ENCODE measurements at places on chromosomes 1 and 21.

DNA sequence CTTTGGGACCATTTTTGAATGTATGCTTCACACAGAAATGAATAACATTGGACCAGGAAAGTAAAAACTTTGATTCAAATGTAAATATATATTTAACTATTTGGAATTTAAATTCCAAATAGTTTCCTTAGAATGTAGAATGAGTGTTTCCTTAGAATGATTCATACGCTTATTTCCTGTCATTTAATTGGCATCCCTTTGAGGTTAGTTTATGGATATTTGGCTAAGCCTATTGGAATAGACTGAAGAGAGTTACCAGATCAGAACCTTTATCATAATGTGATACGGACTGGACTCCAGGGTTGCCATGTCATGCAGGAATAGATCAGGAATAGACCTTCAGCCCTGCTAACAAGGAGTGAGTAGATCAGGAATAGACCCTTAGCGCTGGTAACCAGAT is 133.1 kb downstream of the TNNI3K start:
- no peak for ATAC-seq

- ATAC-seq = no peak
Measured at GRCh38 chr1:116762781-116763115, 8.5 kb downstream of the CD2 start.

DNA sequence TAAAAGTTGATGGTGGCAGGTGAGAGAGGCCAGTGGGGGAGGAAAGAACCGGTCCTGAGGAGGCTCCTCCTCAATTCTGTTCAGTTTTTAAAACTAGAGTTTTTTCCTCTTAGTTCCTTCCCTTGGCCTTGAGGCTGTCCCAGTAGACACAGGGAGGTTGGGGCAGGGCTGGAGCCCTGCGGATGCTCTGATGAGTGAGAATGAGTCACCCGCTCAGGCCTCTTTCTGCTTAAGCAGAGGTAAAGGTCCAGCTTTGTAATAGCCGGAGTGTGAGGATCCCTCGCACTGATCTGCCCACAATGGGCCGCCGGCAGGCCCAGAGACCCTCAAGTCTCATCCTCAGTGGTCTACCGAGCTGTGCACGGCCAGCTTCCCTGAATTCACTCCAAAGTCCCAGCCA is 49.6 kb upstream of the IRF2BP2 start:
- peak; percentile 43 for ATAC-seq

DNA sequence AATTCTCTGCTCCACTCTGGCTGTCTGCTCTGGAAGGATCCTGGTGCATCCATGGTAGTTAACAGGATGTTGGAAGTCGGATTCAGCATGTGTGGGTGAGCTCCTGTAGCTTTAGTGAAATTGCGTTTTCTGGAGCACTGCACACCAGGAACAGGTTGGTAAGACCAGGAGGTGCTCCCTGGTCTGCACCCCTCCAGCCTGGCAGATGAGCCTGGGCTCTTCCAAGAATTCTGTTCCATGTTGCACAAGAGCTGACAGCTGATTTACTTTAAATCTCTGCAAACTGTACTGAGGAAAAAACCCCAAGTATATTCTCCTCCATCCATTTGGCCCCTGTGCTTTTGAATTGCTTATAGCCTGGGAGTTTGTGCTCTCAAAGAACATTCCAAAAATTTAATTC is 33.7 kb downstream of the KCNK1 start:
- ATAC-seq = no peak

- ATAC-seq = no peak
Measured at GRCh38 chr1:56817716-56818463, 1.3 kb downstream of the FYB2 start.

DNA sequence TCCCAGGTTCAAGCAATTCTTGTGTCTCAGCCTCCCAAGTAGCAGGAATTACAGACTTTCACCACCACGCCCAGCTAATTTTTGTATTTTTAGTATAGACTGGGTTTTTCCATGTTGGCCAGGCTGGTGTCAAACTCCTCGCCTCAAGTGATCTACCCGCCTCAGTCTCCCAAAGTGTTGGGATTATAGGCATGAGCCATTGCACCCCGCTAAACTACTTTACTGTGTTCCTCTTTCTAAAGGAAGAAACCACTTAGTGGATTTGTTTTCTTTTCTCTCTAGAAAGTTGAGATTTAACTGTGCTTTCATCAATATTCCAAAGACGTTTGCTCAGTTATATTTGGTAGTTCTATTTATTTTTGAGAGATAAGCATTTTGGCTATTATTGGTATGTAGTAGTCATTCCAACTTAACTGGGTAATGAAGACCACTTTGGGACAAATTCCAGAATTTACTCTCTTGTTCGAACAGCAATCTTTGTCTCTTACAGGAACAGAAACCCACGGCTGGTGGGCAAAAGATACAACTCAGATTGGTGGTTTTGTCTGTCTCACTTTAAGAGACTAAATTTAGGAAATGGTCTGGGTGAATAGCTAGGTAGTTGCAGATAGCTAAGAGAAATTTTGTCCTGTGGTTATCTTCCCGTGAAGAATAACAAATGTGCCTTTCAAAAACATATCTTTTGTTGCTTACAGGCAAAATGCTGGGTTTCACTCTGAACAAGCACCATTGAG is 103.5 kb upstream of the CD55 start:
- ATAC-seq = no peak

- ATAC-seq = no peak
Measured at GRCh38 chr1:213250041-213250440, 199.0 kb downstream of the RPS6KC1 start.

DNA sequence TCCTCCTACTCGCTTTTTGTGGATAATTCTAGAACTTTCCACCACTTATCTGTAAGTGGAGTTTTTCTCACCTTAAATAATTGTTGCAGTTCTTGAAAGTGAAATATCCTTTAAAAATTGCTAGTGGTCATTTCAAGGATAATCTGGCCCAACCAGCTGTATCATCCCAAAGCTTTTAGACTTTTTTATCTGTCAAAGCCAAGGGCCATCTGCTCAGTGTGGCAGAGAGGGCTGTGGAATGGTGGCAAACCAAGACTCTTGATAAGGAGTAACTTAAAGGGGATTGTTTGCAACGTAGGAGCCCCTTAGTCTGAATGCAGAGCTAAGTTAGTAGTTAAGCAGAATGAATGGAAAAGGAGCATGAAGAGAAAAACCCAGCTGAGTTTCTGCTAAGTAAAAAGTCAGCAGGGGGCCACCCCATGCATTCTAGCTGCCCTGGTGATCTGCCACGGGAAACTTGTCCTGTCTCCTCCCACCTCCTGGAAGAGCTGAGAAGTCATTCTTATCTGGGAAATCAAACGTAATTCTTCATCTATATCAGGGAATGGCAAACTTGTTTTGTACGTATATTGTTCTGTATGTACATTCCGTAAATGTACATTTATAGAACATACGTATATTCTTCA is 169.3 kb downstream of the PRDM2 start:
- ATAC-seq = no peak

DNA sequence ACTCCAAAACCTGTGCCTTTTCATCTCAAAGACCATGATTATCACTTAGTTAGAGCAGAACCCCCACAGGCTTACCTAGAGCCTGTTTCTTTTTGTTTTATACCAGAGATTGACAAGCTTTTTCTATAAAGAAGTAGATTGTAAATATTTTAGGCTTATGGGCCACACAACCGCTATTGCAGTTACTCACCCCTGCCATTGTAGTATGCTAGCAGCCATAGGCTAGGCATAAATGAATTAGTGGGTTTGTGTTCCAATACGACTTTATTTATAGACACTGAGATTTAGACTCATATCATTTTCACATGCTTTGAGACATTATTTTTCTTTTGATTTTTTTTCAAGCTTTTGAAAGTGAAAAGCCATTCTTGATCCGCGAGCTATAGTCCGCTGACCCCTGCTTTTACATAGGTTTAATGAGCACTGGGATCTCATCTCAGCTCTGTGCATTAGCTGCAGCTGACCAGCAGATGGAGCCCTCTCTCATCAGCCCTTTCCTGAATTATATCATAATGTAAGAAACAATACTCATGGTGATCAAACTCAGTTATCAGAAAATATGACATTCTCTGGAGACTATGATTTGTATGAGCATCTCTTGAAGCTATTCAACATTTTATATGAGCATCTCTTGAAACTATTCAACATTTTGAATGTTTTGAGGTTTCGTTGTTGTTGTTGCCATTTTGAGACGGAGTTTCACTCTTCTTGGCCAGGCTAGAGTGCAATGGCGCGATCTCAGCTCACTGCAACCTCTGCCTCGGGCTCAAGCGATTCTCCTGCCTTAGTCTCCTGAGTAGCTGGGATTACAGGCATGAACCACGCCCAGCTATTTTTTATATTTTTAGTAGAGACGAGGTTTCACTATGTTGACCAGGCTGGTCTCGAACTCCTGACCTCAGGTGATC is 111.9 kb upstream of the L1TD1 start:
- ATAC-seq = no peak

- ATAC-seq = no peak
Measured at GRCh38 chr1:62437273-62437940, 558 bp downstream of the USP1 start.

- no peak for ATAC-seq
Measured at GRCh38 chr1:183164340-183164739, 21.7 kb upstream of the LAMC2 start.

DNA sequence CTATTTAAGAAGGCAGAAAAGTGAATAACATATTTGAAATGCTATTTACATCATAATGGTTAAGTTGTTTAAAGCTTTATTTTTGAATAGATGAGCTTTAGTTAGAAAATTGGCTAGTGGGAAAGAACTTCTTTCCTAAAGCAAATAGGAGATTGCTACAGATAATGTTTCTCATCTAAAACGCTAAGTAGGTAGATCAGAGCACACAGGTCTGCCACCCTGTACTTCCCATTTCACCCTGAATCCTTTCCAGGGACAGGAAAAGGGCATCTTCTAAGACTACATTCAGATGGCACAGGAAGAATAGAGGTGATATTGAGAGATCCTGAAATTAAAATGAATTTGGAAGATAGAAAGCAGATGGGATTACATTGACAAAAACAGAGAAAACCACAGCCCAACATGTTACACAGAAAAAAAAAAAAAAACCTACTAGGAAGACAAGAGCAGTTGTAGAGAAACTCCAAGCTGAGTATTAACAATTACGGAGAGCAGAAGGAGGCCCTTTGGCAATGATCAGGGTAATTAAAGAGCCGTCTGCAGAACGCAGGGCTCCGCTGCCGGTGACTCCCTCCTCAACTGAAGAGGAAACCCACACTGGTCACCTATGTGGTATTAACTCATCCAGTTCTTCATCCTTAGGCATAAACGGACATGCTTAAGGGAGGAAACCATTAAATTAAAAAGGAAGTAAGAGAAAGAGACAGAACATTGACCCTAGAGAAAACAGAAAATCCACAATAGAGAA is 53.6 kb upstream of the MAP10 start:
- no peak for ATAC-seq

DNA sequence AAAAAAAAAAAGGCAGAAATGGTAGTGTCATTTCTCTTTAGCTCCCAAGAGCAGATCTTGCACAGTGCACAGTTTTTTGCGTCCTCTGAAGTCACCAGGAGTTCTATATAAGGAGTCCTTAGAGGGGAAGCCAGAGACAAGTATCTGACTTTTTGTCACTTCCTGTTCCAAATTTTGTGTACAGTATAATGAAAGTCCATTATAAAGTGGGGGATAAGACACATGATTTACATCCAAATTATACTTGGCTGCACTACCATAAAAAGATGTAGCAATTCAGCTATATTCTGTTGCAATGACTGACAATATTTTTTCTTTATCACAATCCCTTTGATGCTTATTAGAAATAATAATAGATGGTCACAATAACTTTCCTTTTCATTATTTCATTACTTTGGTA is 1276.9 kb upstream of the ADGRL2 start:
- no peak for ATAC-seq

GRCh38 chr1:221431068-221431651 is 310.7 kb downstream of the DUSP10 start:
- no peak for ATAC-seq

DNA sequence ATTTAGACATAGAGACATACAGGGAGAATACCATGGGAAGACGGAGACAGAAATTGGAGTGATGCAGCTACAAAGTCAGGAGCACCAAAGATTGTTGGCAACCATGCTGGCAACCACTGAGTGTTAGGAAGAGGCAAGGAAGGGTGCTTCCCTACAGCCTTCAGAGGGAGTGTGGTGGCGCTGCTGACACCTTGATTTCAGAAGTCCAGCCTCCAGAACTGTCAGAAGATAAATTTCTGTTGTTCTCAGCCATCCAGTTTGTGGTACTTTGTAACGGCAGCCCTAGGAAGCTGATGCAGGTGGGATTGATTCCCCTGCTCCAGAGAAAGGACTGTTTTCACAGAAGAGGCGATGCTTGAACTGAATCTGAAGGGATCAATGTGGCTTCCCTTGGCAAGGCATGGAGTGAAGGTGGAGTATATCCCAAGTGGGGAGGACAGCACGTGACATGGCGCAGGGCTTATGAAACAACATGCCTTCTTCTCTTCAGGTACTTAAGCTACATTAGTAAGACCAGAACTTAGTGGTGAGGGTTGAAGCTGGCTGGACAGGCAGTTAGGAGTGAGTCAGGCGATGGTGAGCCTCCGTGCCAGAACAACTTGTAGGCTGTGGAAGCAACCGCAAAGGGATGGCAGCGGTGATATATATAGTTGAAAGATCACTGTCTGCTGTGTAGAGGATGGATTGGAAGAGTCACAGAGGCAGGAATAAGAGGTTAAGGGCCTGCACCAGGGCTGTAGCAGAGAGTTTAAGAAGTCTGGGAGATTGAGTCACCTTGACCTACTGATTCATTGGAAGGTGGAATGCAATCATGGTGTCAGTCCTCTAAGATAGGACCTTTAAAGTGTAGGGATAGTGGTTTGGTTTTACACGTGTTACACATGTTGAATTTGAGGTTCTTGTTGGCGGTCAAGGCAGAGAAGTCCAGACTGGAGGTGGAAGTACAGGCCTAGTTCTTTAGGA is 2.1 kb downstream of the LEPR start:
- ATAC-seq = no peak

DNA sequence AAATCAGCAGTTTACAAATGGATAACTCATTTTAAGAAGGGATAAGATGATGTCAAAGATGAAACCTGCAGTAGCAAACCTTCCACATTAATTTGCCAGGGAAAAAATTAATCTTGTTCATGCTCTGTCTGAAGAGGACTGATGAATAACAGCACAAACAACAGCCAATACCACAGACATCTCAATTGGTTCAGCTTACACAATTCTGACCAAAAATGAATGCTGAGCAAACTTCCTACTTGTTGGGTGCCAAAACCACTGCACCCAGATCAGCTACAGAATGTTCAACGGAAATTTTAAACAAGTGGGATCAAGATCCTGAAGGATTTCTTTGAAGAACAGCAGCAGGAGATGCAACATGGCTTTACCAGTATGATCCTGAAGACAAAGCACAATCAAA is 98.3 kb downstream of the COQ8A start:
- ATAC-seq = no peak

DNA sequence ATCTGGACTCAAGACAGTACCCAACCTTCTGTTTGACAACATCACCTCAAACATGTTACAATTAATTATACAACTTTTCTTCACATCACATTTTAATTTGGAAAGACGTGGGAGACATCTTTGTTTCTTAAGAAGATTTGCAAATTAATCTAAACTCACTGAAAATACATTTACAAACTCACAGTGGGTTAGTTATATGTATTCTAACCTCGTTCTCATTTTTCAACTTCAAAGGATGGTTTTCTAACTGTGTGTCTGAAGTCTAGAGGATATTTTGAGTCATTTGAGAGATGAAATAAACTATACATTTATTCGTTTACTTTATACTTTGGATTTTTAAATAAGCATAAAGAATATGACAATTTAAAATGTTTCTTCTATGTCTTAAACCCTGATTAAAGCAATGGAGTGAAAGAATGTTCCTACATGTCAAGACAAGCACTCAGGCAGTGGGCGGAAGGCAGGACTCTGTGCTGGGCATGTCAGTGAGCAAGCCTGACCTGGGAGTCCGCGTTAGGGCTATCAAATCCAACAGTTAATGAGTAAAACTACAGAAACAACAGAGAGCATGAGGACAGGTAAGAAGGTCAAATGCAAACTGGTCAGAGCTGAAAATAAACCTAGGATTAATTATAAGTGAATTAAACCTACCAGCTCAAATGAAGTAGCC is 76.5 kb upstream of the CTTNBP2NL start:
- ATAC-seq = no peak

Measured in gastroesophageal sphincter (tissue), 4 donors.